Activated naive CD8-positive, alpha-beta T cell treated with anti-CD3 and anti-CD28 coated beads for 36 hours (primary cell): ENCODE measurements at places on chromosomes 13 and 19. TPM values are rescaled to one million over a fixed set of nuclear protein-coding genes. Genes with fewer than 3 reads are reported as not detected.

Gene ANKRD10
- 48.3 TPM for total RNA-seq

Gene KLF2
- total RNA-seq = 0.23 TPM

DNA sequence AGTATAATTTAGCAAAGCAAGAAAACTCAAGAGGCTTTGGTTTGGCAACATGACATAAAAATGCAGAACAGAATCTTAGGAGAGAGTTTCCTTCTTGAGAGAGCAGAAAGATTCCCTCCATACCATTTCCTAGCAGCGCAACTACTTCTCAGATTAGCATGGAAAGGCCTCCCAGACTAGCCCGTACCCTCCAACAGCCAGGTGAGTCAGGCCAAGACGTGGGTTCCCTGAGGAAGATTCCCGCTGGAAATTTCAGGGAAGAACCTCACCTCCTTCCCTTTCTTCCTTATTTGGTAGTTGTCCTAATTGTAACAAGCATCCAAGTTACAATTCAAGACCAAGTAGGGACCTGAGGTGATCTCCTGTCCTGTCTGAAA is 12.3 kb downstream of the COL4A2 start:
- no peaks in the 10 kb centered on the region for H3K36me3 ChIP-seq
- no peak overlapping the region for H3K27ac ChIP-seq
- peaks cover 6% of the 10 kb centered on the region for H3K4me1 ChIP-seq
- no peak overlapping the region for H3K4me3 ChIP-seq

Gene ERFL
- 1.1 TPM for total RNA-seq

Gene PGLYRP1
- not detected for total RNA-seq

Gene DIRAS1
- 0.16 TPM for total RNA-seq

- no peak overlapping the region for H3K27ac ChIP-seq
- H3K4me3 ChIP-seq = no peak overlapping the region
- DNase-seq = no peak
- no peaks in the 10 kb centered on the region for H3K27me3 ChIP-seq
Measured at GRCh38 chr13:95924389-95924994, 128.7 kb downstream of the UGGT2 start.

Gene CKM
- not detected for total RNA-seq

Gene GJB2
- 2.1 TPM for total RNA-seq

DNA sequence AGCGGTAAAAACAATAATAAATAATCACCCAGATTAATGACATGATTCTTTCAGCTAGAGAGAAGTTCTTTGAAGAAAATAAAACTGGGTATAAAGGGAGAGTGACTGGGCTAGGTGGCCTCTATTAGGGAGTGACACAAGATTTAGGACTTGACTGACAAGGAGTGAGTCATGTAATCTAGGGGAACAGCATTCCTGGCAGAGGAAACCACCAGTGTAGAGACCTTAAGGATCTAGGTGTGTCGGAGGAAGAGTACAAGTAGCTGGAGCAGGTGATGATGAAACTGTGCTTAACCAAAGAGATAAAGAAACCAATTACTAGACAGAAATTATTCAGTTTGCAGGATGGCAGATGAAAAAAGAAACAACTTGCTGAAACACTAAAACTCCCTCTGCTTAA is 248.0 kb downstream of the RFC3 start:
- DNase-seq = no peak
- H3K27ac ChIP-seq = no peak overlapping the region
- H3K4me1 ChIP-seq = no peaks in the 10 kb centered on the region

DNA sequence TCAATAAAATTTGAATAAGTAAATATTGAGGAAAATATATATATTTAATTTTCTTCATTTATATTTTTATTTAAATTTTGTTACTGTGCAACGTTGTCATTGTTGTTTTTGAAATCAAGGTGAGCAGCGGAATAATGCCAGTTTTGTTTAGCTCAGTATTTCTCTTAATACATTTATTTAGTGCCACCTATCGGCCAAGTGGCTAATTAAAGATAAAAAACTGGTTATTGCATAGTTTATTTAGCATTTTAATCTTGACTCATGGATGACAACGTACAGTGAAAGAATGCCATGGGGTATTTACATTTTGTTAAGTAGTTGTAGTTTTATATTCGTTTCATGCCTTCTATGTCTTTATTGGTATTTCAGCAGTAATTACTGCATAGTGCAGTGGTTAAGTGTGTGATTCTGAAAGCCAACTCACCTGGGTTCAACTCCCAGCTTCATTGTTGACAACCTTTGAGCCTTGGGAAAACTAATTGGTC is 265.9 kb downstream of the MYO16 start:
- peaks cover 8% of the 10 kb centered on the region for H3K4me1 ChIP-seq
- DNase-seq = no peak
- H3K4me3 ChIP-seq = no peak overlapping the region
- no peak overlapping the region for H3K27ac ChIP-seq
- no peaks in the 10 kb centered on the region for H3K36me3 ChIP-seq
- peaks cover 22% of the 10 kb centered on the region for H3K27me3 ChIP-seq

GRCh38 chr19:5492635-5493409 is 37.6 kb downstream of the ZNRF4 start:
- H3K27me3 ChIP-seq = peaks cover 83% of the 10 kb centered on the region
- H3K36me3 ChIP-seq = no peaks in the 10 kb centered on the region
- no peak overlapping the region for H3K27ac ChIP-seq
- no peak overlapping the region for H3K4me3 ChIP-seq
- H3K4me1 ChIP-seq = peaks cover 2% of the 10 kb centered on the region

Gene NCAN
- not detected for total RNA-seq

DNA sequence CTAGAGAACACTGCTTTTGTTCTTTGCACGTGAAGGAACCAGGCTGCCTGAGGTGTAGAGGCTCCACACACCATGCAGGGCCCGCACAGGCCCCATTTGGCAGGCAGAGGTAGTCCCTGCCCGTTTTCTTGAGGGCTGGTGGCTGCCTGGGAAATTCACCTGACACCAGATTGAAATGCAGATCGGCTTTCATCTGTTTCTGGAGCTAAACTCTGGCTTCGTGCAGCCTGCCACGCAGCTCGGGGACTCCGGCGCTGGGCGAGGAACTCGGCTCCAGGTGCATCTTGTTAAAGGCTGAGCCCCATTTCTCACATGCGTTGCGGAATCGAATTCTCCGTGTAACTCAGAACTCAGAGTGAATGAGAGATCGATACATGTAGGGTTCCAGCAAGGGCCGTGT is 37.7 kb downstream of the ATP11A start:
- no peak overlapping the region for H3K4me3 ChIP-seq
- no peaks in the 10 kb centered on the region for H3K27me3 ChIP-seq
- H3K27ac ChIP-seq = no peak overlapping the region
- no peaks in the 10 kb centered on the region for H3K36me3 ChIP-seq

DNA sequence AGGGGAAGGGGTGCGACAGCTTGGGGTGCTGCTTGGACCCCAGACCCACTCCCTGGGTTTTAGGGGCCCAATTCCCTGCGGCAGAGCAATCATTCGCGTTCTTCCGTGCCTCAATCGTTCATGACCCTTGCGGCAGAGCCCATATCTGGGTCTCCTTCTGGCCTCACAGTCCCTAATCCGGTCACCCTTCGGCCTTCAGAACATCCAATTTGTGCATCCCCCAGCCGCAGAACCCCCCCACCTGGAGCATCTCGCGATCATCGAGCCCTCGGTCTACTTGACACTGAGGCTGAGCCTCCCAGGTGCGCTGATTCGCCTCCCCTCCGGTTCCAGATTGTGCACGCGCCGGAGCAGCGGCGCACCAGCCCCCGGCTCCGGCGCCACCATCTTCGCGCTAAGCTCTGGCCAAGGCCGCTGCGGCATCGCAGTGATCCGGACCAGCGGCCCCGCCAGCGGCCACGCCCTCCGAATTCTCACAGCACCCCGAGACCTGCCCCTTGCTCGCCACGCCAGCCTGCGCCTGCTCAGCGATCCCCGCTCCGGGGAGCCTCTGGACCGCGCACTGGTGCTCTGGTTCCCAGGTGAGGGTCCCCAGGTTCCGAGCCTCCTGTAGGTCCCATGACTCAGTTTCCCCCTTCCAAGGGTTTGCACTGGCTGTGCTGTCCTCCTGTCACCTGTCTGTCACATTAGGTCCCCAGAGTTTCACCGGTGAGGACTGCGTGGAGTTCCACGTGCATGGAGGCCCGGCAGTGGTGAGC is 501 bp downstream of the GTPBP3 start:
- no peaks in the 10 kb centered on the region for H3K27me3 ChIP-seq
- DNase-seq = peak; percentile 65
- peak overlapping the region; percentile 95 for H3K27ac ChIP-seq
- peak overlapping the region; percentile 94 for H3K4me3 ChIP-seq

Gene ZGLP1
- 4.0 TPM for total RNA-seq

Gene ADM5
- 12.0 TPM for total RNA-seq

- DNase-seq = no peak
- H3K36me3 ChIP-seq = no peaks in the 10 kb centered on the region
- no peak overlapping the region for H3K27ac ChIP-seq
- no peak overlapping the region for H3K4me3 ChIP-seq
- H3K4me1 ChIP-seq = no peaks in the 10 kb centered on the region
Measured at GRCh38 chr13:64930636-64931035, 2299.5 kb downstream of the PCDH9 start.
